Neural progenitor cell (in vitro differentiated cells): ENCODE measurements at places on chromosomes 2 and 18.

- no peak for DNase-seq
Measured at GRCh38 chr2:182593394-182593975, 122.6 kb upstream of the DNAJC10 start.

GRCh38 chr2:24050041-24050979 is 769 bp downstream of the FKBP1B start:
- peak; percentile 65 for DNase-seq

DNA sequence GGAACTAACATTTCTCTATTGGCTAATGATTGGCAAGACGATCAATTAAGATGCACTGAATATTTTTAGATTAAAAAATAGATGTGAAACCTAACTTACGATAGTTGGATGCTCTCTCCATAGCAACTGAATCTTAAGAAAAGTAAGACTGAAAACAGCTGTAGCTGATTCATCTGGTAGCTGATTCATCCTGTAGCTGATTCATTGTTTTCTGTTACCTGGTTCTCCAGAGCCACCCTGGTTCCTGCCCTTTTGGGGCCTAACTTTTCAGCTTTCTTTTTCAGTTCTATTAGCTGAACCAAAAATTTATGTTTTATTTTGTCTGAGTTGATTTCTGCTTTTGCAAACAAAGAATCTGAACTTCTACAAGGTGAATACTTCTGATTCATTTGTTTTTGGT is 22.7 kb upstream of the SPR start:
- DNase-seq: no peak

DNA sequence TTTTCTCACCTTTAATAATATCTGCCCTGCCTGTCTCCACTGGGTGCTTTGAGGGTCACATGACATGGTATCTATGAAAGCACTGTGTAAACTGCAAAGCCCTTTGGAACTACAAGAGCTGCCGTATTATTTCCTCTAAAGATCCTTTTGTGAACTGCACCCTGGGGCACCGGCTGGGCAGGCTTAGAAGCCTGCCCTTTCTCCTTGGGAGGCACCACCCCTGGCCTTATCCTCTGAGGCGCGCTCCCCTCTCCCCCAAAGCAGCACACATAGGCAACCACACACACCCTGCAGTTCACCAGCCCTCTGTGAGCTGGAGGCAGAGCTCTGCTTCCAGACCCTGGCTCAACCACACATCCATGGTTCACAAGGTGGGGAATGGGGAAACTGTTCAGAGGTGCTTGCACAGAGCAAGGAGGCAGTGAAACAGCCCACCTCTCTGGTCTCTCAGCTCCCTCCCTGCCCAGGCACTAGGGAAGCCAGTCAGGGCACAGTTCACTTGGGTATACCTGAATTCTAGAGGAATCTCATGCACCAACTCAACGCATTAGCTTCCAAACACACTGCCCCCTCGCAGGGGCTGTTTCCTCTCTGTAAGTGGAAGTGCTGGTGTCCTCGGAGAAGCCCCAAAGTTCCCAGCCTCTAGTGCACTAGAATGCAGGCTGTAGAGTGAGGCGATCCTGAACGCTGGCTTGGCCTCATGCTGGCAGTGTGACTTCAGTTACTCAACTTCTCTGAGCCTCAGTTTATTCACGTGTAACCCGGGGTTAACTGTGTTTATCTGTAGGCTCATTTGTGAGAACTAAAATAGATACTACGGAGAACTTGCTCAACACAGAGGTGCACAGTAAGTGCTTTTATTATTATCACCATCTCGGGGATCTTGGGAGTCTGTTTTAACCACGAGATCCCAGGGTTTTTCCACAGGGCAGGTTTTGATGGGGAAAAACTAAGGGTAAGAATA is 11.0 kb downstream of the SIGLEC15 start:
- peak; percentile 33 for DNase-seq

DNA sequence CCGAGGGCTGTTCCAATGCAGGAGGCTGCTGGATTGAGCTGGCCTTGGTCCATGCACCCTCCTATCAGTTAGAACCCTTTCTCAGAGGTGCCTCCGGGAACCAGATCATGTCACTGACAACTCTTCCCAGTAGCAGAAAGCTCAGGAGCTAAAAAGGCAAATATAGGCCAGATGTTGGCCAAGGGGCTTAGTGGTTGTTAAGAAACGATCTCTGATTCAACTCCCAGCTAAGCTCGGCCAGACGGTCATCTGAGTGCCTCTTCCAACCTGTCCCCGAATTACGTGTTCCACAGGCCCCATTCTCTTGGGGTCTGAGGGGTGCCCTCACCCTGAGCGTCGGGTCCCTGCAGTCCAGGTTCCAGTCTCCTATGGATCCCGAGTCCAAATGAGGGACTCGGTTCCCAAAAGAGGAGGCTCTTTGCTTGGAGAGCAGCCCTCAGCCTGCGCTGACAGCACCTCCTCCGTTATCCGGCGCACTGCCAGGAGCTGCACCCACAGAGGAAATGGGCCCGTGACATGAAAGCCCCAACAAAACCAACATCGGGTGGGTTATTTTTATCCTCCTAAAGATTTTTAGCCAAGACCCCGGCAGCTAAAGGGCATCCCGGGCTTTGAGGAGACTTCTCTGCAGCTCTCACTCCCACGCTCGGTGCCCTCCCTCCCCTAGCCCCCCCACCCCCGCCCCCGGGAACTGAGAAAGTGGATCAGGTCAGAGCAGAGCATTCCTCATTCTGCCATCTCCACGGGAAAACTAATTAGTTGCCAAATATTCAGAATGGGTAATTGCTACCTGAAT is 106.6 kb upstream of the ID2 start:
- no peak for DNase-seq
